ENCODE measurements at places on chromosomes 3 and 15.

GRCh38 chr3:147915057-147915456 lies 505.9 kb downstream of the ZIC1 start:
- no peak for DNase-seq
- no peak overlapping the region for H3K4me3 ChIP-seq
- no peaks in the 10 kb centered on the region for H3K27me3 ChIP-seq
- H3K4me1 ChIP-seq = no peaks in the 10 kb centered on the region

DNA sequence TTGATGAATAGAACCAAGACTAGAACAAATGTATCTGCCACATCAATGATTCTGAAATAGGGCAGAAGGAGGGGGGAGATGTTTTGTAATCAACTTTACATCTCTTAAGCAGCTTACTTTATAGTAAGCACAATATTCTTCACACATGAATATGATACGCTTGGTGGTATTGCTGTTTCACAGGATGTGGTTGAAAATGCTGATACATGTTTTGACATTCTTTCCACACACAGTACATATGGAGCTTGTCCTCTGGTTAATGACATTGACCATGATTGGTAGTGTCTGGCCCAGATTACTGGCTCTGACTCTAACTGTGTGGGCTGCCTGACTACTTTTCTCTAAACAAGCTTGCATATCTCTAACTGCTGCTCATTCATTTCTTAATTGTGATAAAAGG lies 168.9 kb downstream of the KLHL25 start:
- H3K4me3 ChIP-seq = peak overlapping the region; percentile 78
- H3K27me3 ChIP-seq = peaks cover 3% of the 10 kb centered on the region
- H3K27ac ChIP-seq = peak overlapping the region; percentile 96

GRCh38 chr3:93994056-93994455 lies 14.1 kb downstream of the ARL13B start:
- peaks cover 2% of the 10 kb centered on the region for H3K4me1 ChIP-seq
- no peak overlapping the region for H3K4me3 ChIP-seq
- no peaks in the 10 kb centered on the region for H3K27me3 ChIP-seq
- H3K36me3 ChIP-seq = no peaks in the 10 kb centered on the region
- no peak overlapping the region for H3K27ac ChIP-seq

GRCh38 chr3:66195347-66195783 lies 25.4 kb upstream of the SLC25A26 start:
- no peaks in the 10 kb centered on the region for H3K36me3 ChIP-seq
- no peak for DNase-seq
- peaks cover 8% of the 10 kb centered on the region for H3K27me3 ChIP-seq
- H3K4me3 ChIP-seq = no peak overlapping the region
- H3K27ac ChIP-seq = no peak overlapping the region

GRCh38 chr3:170689893-170690660 lies 104.2 kb upstream of the SLC7A14 start:
- peak; percentile 7 for DNase-seq
- H3K4me3 ChIP-seq = no peak overlapping the region
- no peaks in the 10 kb centered on the region for H3K27me3 ChIP-seq
- no peaks in the 10 kb centered on the region for H3K4me1 ChIP-seq
- H3K27ac ChIP-seq = no peak overlapping the region

DNA sequence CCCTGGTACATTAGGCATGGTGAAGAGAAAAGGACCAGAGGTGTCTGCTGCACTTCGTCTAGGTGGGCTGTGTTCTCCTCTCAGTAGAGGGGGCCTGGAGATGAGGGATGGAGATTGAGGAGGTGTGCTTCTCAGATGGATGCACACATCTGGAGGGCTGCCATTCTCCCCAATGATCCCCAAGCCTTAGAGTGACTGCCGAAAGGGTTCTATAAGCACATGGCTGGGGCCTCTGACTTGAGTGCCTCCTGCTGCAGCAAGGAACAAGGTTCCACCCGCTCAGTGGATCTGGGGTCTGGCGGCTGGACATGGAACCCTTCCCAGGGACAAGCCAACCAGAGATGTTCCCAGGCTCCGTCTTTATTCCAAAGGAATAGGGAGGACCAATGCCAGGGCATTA lies 66.8 kb downstream of the CPN2 start:
- no peak overlapping the region for H3K27ac ChIP-seq
- DNase-seq = no peak
- peaks cover 19% of the 10 kb centered on the region for H3K4me1 ChIP-seq
- no peaks in the 10 kb centered on the region for H3K36me3 ChIP-seq

- no peak overlapping the region for H3K4me3 ChIP-seq
- H3K27me3 ChIP-seq = peaks cover 6% of the 10 kb centered on the region
- H3K27ac ChIP-seq = no peak overlapping the region
- H3K36me3 ChIP-seq = no peaks in the 10 kb centered on the region
- no peaks in the 10 kb centered on the region for H3K4me1 ChIP-seq
- no peak for DNase-seq
Measured at GRCh38 chr3:100537646-100538338, 45.4 kb downstream of the TMEM45A start.

DNA sequence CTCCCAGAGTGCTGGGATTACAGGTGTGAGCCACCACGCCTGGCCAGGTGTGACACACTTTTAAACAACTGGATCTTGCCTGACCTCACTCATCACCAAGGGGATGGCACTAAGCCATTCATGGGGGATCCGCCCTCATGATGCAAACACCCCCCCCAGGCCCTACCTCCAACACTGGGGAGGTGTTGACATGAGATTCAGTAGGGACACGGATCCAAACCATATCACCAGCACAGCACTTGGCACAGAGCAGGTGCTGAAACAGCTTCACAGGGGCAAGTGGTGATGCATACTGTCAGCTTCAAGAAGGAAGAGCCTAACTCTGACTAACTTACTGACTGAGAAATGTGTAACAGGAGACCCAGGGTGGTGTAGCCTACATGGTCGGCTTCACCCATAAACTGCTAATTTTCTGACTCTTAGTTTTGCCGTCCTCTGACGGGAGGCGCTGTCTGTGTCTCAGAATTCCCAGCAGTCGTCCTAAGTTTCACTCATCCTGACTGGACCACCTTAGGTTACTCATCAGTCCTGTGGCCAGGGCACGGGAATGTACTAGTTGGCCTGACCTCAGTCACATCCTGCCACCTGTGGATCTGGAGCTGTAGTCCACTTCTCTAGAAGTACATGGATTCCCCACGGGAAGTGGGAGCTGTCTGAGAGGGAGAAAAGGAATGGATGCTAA lies 81.9 kb upstream of the PLXNA1 start:
- H3K36me3 ChIP-seq = peaks cover 3% of the 10 kb centered on the region
- no peaks in the 10 kb centered on the region for H3K4me1 ChIP-seq
- no peak overlapping the region for H3K27ac ChIP-seq
- H3K4me3 ChIP-seq = no peak overlapping the region

DNA sequence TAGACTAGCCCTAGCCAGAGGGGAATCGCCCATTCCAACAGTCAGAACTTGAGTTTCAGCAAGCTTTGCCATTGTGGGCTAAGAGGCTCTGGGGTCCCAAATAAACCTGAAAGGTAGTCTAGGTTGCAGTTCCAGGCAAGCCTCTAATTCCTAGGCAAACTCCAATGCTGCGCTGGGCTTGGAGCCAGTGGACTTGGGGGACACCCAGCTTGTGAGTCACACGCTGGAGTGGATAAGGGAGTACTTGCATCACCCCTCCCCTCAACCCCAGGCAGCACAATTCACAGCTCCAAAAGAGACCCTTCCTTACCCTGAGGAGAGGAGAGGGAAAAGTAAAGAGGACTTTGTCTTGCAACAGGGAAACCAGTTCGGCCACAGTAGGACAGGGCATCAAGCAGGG lies 105.2 kb upstream of the DPPA4 start:
- H3K27me3 ChIP-seq = peaks cover 2% of the 10 kb centered on the region
- no peak for DNase-seq
- H3K27ac ChIP-seq = no peak overlapping the region
- H3K4me3 ChIP-seq = no peak overlapping the region
- no peaks in the 10 kb centered on the region for H3K36me3 ChIP-seq

DNA sequence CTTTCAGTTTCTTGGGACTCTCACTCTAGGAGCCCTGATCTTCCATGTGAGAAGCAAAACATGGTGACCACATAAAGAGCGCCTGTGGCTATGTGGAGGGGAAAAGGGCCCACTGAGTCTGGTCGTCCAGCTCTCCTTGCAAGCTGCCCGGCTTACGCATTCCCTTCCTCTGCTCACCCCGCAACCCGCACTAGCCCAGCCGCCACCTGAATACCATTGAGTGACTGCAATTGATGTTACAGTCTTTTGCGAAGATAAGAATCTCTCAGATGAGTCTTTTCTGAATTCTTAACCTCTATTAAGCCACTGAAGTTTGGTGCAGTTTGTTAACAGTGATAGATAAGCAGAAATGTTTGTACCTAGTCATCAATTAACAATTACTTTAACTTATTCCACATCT lies 589.0 kb upstream of the DPPA4 start:
- H3K27me3 ChIP-seq = peaks cover 7% of the 10 kb centered on the region
- H3K36me3 ChIP-seq = no peaks in the 10 kb centered on the region
- H3K4me3 ChIP-seq = no peak overlapping the region
- DNase-seq = no peak
- no peak overlapping the region for H3K27ac ChIP-seq

DNA sequence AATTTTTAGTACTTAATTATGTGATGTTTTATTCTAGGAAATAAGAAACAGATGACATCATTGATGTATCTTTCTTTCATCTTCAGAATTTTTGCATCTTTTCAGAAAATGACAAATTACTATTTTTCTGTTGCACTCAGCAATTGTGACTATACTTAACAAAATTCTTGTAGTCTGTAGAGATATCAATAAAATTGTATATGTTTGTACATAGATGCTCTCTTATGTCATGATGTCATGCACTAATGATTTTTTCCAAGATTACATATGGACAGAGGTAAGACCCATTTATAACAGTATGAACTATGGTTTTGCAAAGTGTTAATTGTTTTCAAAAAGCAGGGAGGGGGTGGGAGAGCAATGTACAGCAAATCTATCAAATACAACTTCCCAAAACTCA lies 121.2 kb downstream of the POLQ start:
- H3K4me1 ChIP-seq = no peaks in the 10 kb centered on the region
- no peak for DNase-seq
- no peak overlapping the region for H3K27ac ChIP-seq
- H3K36me3 ChIP-seq = no peaks in the 10 kb centered on the region

GRCh38 chr15:77057685-77058084 lies 13.2 kb downstream of the TSPAN3 start:
- H3K27ac ChIP-seq = peak overlapping the region; percentile 9
- peaks cover 3% of the 10 kb centered on the region for H3K36me3 ChIP-seq
- H3K4me1 ChIP-seq = peaks cover 59% of the 10 kb centered on the region
- DNase-seq = no peak

GRCh38 chr3:195703776-195704175 lies 17.0 kb upstream of the MUC20 start:
- no peak for DNase-seq
- H3K4me3 ChIP-seq = no peak overlapping the region
- H3K27ac ChIP-seq = no peak overlapping the region

- H3K36me3 ChIP-seq = no peaks in the 10 kb centered on the region
- H3K4me1 ChIP-seq = no peaks in the 10 kb centered on the region
- no peak overlapping the region for H3K4me3 ChIP-seq
Measured at GRCh38 chr3:115832265-115832664, 209.0 kb downstream of the GAP43 start.

DNA sequence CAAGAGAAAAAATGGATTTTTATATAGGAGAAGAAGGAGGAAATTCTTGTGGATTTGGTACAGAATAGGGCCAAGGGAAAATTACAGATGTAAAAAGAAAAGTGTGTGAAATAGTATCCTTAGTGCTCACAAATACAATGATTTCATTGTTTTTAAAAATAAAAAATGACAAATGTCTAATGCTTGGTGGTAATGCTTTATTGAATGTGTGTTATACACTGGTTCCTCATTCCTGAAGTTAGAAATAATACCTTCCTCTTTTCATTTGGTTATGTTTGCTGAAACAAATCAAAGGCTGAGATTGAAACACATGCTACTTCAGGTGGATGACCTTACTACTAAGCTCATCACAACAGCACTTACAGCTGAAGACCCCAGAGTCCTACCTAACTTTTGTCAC lies 37.7 kb upstream of the CCR2 start:
- no peak overlapping the region for H3K27ac ChIP-seq
- peaks cover 13% of the 10 kb centered on the region for H3K4me1 ChIP-seq
- DNase-seq = no peak
- no peak overlapping the region for H3K4me3 ChIP-seq
- H3K36me3 ChIP-seq = no peaks in the 10 kb centered on the region

DNA sequence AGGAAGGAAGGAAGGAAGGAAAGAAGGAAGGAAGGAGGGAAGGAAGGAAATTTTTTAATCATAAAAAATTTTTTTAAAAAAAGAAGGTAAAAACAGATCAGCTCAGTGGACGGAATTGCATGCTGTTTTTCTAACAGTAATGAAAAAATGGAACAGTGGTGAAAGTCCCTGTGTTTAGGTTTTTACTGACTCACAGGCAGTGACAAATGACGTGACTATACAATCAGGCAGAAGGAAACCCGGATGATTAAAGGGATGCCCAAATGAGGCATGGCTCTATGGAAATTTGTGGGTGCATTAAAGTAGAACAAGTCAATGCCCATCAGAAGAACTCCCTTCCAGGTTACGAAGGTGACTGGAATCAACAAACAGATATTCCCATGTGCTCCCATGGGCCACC lies 135.0 kb downstream of the IMPG2 start:
- H3K4me1 ChIP-seq = no peaks in the 10 kb centered on the region
- H3K27ac ChIP-seq = no peak overlapping the region
- H3K36me3 ChIP-seq = no peaks in the 10 kb centered on the region

- no peaks in the 10 kb centered on the region for H3K36me3 ChIP-seq
- H3K4me1 ChIP-seq = no peaks in the 10 kb centered on the region
- no peak overlapping the region for H3K27ac ChIP-seq
- peaks cover 3% of the 10 kb centered on the region for H3K27me3 ChIP-seq
- H3K4me3 ChIP-seq = no peak overlapping the region
Measured at GRCh38 chr3:194022816-194023215, 113.1 kb upstream of the HES1 start.

DNA sequence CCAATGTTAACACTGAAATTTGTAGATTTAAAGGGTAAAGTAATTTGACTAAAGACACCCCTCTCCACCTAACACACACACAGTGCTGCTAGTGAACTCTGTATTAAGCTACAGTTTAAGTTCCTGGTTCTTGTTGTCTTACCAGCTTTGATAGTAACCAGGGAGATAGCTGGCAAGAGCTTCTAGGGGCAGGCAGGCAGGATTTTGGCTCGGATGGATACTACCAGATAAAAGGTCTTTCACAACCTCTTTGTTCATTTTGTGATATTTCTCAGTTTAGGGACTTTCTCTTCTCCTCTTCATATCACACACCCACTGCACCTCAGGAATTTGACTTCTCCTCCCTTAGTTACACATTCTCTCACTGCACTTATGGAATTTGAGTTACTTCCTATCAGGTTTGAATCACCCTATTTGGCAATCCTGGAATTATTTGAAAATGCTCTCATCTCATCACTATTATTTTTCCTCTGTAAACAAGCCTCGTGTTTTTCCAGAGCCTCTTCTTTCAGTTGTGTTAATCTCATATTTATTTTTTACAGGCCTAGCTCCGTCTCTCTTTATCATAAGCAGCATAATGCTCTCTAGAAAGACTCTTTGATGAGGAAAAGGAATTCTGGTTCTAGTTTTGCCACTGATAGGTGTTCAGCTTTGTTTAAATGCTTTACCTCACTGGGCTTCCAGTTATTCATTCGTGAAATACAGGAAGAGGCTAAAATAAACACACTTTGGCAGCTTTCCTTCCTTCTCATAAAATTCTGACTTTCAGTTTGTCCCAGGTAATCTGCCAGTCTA lies 23.0 kb upstream of the CLDN1 start:
- H3K4me1 ChIP-seq = no peaks in the 10 kb centered on the region
- no peak overlapping the region for H3K4me3 ChIP-seq
- peaks cover 2% of the 10 kb centered on the region for H3K27me3 ChIP-seq

GRCh38 chr15:41161336-41161735 lies 45.3 kb upstream of the INO80 start:
- H3K4me3 ChIP-seq = no peak overlapping the region
- no peaks in the 10 kb centered on the region for H3K4me1 ChIP-seq
- no peak overlapping the region for H3K27ac ChIP-seq
- peaks cover 3% of the 10 kb centered on the region for H3K27me3 ChIP-seq
- DNase-seq = no peak

Measured in immature natural killer cell (primary cell).